Naive thymus-derived CD8-positive, alpha-beta T cell (primary cell): ENCODE measurements at places on chromosomes 6 and 20.

DNA sequence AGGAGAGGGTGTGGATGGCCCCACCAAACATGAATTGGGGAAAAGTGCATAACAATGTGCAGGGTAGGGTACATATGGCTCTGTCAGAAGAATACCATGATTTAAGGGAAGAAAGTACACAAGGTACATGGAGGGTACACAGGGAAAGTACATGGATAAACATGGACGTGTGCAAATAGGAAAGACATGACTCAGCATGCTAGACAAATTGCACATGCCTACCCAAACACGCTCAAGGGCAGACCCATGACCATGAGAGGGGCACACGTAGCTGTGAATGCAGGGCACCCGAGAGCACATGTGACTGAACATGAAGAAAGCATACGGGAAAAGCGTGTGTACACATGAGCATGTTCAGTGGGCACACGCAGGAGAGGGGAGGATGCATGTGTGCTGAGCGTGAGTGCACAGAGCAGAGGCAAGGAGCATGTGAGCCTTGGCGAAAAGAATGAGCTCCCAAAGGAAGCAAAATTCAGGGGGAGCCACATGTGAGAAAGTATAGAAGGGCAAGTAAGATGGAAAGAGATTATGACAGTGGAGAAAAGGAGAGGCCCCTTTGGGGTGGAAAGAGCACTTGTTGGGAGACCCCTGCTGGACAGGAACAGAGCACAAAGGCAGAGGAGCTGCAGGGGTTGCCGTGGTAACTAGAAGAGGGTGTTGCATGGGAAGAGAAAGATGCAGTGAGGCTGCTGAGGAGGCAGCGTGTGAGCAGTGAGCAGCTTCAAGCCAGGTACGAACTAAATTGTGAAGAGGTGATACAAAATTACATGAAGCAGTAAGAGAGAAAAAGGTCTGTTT, 17.8 kb downstream of the OR2H2 start:
- DNase-seq, result no peak

GRCh38 chr20:36154700-36155628, at the start of gene EPB41L1:
TSS of gene EPB41L1 (plus strand) at chr20:36154740. CDS start at chr20:36173778, 19,038 bp downstream.
- DNase-seq, result peak; percentile 38

- no peak for DNase-seq
Observed at GRCh38 chr6:128929869-128930268, 46.9 kb downstream of the LAMA2 start.

DNA sequence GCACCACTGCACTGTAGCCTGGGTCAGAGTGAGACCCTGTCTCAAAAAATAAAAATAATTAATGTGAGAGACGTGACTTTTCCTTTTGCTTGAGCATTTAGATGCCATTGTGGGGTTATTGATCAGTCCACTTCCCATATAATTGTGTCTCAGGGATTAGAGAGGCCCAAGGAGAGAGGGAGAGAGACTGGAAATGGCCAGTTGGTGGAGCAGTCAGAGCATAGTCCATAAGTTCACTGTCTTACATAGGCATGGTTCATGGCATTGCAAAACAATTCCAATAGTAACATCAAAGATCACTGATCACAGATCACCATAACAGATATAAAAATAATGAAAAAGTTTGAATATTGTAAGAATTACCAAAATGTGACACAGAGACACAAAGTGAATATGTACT, 15.2 kb upstream of the SDHAF4 start:
- no peak for DNase-seq

DNA sequence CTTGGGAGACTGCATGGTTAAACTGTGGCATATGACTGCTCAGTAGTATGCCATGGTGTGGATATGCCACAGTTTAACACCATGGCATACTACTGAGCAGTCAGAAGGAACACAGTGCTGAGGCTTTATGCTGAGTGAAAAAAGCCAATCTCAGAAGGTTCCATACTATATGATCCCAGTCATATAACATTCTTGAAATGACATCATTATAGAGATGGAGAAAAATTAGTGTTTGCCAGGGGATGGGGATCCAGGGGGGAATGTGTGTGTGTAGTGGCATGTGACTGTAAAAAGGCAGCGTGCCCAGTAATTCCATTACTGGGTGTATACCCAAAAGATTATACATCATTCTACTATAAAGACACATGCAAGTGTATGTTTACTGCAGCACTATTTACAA, 85.8 kb downstream of the FOXF2 start:
- no peak for DNase-seq

DNA sequence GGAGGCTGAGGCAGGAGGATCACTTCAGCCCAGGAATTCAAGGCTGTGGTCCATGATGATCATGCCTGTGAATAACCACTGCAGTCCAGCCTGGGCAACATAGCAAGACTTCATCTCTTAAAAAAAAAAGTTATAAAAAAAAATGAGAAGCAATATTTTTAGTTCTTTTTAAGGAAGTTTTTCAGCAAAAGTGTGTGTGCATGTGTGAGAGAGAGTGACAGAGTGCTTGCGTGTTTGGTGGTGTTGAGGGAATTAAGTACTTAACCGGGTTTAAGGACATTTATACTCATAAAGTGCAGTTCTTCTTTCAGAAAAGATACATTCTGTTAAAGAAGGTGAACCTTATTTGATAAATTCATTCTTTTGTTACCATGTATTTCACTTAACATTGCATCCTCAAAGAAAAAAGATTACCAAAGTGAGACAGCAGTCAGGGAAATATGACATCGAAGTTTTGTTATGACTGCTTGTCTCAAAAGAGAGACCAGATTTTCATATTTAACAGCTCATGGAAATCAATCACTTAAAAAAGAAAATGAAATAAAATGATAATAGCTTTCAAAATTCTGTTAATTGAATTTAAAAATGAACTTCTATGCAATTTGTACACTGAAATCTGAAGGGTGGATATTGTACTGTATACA, 254.7 kb downstream of the ARHGAP18 start:
- DNase-seq, result no peak
